ENCODE measurements at places on chromosomes 6 and 20. TPM values are rescaled to one million over a fixed set of nuclear protein-coding genes. Genes with fewer than 3 reads are reported as not detected.

DNA sequence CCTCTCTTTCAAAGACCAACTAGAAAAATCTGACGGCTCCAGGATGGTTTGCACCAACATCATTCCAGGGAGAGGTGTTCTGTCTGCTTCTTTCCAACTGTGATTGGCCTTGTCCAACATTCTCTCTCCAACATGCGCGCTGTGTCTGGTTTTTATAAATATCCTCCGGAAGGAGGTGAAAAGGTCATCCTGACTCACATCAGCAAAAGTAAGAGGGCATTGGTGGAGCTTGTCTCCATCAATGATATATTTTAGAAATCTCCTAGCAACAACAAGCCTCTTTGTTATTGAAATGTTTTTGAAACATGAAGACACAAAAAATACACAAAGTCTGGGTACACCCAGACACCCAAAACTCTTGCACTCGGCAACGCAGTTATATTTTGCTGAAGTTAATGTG, 475.3 kb upstream of the JARID2 start:
- H3K27me3 ChIP-seq = no peaks in the 10 kb centered on the region
- H3K4me3 ChIP-seq = no peak overlapping the region
- no peak for DNase-seq
- H3K36me3 ChIP-seq = no peaks in the 10 kb centered on the region
- no peaks in the 10 kb centered on the region for H3K4me1 ChIP-seq
- no peak overlapping the region for H3K27ac ChIP-seq

- no peaks in the 10 kb centered on the region for H3K4me1 ChIP-seq
- no peak overlapping the region for H3K4me3 ChIP-seq
- H3K27ac ChIP-seq = no peak overlapping the region
- no peak for DNase-seq
Observed at GRCh38 chr6:36791521-36792135, 47.6 kb downstream of the CPNE5 start.

- H3K36me3 ChIP-seq = no peaks in the 10 kb centered on the region
- no peaks in the 10 kb centered on the region for H3K27me3 ChIP-seq
- no peak for DNase-seq
Observed at GRCh38 chr20:53929974-53930650, 140.3 kb downstream of the BCAS1 start.

DNA sequence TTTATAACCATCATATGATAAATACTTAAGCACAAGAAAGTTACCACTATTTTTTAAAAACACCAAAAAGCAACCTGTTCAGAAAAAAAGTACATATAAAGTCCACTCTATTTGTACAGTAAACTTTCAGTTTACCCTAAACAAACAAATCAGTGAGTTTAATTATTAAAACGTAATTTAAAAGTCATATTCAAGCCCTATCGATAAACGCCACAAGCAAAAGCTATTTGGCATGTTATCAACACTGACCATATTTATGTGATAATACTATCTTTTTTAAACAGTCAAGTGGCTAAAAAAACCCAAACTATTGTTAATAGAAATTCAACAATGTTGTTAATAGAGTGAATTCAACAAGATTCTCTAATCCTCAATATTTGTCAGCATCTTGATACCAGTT, 1.9 kb downstream of the KATNA1 start:
- peaks cover 15% of the 10 kb centered on the region for H3K4me1 ChIP-seq
- no peak overlapping the region for H3K27ac ChIP-seq
- no peak overlapping the region for H3K4me3 ChIP-seq
- no peaks in the 10 kb centered on the region for H3K27me3 ChIP-seq

The TEAD3 gene
- 4.2 TPM for total RNA-seq

The BHLHE23 gene
- total RNA-seq = not detected

The RAB32 gene
- 4.7 TPM for total RNA-seq

- no peak overlapping the region for H3K27ac ChIP-seq
- H3K36me3 ChIP-seq = no peaks in the 10 kb centered on the region
- no peak overlapping the region for H3K4me3 ChIP-seq
Observed at GRCh38 chr6:89874438-89874837, 19.8 kb upstream of the GJA10 start.

DNA sequence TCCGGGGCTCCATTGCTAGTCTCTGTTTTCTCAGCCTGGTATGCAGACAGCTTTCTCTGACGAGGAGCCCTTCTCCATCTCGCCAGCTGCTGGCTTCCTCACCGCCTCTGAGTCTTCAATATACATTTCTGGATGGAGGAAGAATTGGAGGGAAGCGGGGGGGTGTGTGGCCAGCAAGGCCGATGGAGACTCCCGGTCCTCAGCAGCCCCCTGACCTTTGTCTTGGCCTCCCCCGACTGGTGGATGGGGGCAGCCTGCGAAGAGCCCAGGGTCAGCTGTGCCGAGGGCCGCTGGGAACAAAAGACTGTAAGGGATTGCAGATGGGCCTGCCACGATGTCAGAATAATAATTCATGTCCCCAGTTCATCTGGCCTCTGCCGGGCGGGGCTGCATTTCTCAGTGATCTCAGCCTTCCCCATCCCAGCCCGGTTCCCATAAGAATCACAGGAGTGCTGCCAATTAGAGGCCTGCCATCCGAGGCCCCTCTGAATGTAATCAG, 54.3 kb upstream of the STX16 start:
- no peak for DNase-seq
- H3K27ac ChIP-seq = no peak overlapping the region
- H3K36me3 ChIP-seq = no peaks in the 10 kb centered on the region
- no peaks in the 10 kb centered on the region for H3K4me1 ChIP-seq

The XKR7 gene
- total RNA-seq = 0.46 TPM

DNA sequence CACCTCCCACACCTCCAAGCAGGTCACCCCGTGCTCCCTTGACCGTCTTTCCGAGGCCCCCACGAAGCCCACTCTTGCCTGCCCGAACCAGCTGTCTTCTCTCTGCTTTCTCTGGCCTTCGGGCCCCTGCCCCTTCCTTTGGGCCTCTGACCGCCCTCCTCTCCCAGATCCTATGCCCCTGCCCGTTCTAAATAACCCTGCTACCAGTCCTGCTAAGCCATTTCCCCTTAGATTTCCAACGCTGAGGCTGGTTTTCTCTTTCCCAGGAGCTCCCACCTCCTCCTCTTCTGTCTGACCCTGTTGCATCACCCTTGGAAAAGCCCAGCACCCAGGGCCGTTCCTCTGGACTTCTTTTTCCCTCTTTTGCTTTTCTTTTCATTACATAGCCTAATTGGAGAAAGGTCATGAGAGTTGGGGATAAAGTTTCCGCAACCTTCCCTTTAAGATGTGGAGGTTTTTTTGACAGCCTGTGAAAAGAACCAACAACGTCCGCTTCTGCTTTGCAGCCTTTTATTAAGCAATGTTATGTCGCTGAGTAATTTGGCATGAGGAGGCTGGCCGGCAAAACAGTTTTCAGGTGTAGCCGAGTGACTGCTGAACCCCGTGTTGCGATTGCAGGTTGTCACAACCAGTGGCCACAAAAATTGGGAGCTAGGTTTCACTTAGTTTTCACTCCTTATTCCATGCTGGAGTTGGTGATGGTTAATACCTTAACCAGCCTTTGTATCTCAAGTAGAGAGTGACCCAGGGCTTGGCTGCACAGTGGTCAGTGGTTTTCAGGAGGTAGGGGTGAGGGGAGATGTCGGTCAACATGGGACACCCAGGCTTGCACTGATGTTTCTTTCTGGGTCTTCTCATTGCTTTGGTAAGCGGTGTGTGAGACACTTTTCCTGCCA, 970 bp downstream of the BLTP3A start:
- DNase-seq = no peak
- no peaks in the 10 kb centered on the region for H3K36me3 ChIP-seq
- no peaks in the 10 kb centered on the region for H3K27me3 ChIP-seq

DNA sequence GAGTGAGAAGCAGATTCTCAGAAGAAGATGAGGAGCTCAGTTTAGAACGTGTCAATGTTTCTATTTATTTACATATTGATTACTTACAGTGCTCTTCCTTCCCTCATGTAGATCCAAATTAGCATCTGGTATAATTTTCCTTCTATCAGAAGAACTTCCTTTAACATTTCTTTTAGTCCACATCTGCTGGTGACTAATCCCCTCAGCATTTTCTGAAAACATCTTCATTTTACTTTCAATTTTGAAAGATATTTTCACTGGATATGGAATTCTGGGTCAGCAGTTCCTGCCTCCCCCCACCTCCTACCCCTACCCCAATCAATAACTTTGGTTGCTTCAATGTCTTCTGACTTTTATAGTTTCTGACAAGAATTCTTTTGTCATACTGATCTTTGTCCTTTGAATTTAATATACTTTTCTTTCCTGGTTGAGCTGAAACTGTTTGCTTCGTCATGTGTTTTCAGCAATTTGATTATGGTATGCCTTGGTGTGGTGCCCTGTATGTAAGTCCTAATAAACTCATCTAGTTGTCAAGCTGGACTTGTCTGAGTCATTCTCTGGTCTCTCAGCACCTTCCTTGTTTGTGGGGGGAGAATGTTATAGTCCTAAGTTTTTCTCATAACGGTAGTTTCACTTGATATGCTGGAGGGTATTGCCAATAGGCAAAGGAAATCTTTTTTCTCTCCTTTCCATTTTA, 57.0 kb downstream of the SMPDL3A start:
- no peaks in the 10 kb centered on the region for H3K27me3 ChIP-seq
- no peaks in the 10 kb centered on the region for H3K36me3 ChIP-seq
- H3K4me3 ChIP-seq = no peak overlapping the region
- no peak overlapping the region for H3K27ac ChIP-seq

DNA sequence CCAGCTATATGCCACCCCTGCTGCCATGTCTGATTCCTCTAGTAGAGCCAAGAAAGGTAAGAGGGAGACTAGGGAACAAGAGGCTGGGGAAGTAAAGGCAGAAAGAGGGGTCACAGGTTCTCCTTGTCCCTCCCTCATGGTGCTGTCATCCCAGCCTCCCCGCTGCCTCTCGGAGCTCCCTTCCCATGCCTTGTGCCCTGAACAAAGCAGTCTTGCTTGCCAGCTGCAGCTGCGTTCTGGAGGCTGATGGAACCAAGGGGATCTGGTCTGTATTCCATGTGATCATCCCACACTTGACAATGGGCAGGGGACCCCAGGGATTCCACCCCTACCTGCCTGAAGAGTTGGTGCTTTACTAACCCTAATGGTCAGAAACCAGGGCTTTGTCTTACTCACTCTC, 61.4 kb downstream of the DAAM2 start:
- no peak overlapping the region for H3K27ac ChIP-seq
- no peak for DNase-seq
- H3K36me3 ChIP-seq = no peaks in the 10 kb centered on the region
- peaks cover 4% of the 10 kb centered on the region for H3K4me1 ChIP-seq
- no peak overlapping the region for H3K4me3 ChIP-seq
- H3K27me3 ChIP-seq = no peaks in the 10 kb centered on the region

The HFE gene
- total RNA-seq = 6.1 TPM

The TTK gene
- total RNA-seq = 0.12 TPM

- no peak overlapping the region for H3K4me3 ChIP-seq
- H3K36me3 ChIP-seq = no peaks in the 10 kb centered on the region
- no peaks in the 10 kb centered on the region for H3K27me3 ChIP-seq
- H3K4me1 ChIP-seq = no peaks in the 10 kb centered on the region
- DNase-seq = no peak
- H3K27ac ChIP-seq = no peak overlapping the region
Observed at GRCh38 chr6:120164531-120164930, 815.0 kb upstream of the MAN1A1 start.

- H3K27me3 ChIP-seq = no peaks in the 10 kb centered on the region
- H3K4me3 ChIP-seq = no peak overlapping the region
- H3K4me1 ChIP-seq = no peaks in the 10 kb centered on the region
Observed at GRCh38 chr6:115592025-115592424, 468.7 kb downstream of the FRK start.

Data from pancreas (tissue), 10 donors.